ENCODE measurements at places on chromosomes 4 and X. TPM values are rescaled to one million over a fixed set of nuclear protein-coding genes. Genes with fewer than 3 reads are reported as not detected.

The GAB3 gene
- 17.7 TPM for total RNA-seq

The DIPK2B gene
- total RNA-seq: not detected

The ADD1 gene
- 211 TPM for total RNA-seq

The ADH1A gene
- not detected for total RNA-seq

The JAKMIP1 gene
- total RNA-seq: 16.8 TPM

DNA sequence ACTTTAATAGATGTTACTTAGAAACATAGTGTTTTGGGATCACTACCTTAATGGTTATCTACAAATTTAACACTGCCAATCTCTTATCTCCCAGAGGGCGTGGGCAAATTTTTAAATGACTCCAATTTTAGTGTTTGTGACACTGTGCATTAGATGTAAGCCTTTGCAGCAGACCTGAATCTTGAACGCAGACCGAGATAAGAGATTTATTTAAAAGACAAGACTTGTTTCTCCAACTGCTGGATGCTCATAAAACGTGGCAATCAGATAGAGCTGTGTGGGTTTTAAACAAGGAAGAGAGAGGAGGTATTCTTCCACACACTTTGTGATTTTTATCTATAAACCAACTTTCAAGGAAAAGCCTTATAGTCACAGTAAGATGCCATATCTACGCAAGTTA is 252.5 kb upstream of the NR3C2 start:
- DNase-seq: no peak

DNA sequence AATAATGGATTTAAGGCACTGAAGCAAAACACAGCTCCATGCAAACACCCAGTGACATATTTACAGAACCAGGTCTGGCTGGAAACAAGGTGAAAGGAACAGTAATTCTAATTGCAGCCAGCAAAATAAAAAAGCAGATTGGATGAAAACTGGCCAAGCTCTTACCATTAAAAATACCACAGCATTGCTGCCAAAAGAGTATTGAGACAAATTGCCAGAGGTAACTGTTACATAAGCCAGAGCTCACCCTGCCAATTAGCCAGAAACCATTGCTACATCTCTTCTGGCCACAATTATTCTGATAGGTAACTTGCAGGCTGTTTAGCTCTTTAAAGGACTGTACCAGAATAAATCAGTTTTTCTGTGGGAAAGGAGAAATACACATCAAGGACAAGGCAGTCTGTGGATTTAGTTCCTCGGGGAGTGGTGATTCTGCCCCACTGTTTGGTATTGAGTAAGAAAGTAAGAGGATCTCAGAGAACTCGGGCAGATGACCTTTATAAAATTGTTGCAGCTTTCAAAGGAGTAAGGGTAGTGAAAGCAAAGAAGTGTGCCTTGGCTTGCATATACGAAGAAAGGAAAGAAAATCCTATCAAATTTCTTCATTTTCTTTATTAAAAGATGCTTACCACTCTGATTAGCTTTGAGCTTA is 369.5 kb downstream of the PPP3CA start:
- no peak for DNase-seq

GRCh38 chr4:16844816-16845586 is 53.4 kb downstream of the LDB2 start:
- DNase-seq: no peak

GRCh38 chr4:129974730-129975129 is 878.8 kb downstream of the C4orf33 start:
- no peak for DNase-seq

DNA sequence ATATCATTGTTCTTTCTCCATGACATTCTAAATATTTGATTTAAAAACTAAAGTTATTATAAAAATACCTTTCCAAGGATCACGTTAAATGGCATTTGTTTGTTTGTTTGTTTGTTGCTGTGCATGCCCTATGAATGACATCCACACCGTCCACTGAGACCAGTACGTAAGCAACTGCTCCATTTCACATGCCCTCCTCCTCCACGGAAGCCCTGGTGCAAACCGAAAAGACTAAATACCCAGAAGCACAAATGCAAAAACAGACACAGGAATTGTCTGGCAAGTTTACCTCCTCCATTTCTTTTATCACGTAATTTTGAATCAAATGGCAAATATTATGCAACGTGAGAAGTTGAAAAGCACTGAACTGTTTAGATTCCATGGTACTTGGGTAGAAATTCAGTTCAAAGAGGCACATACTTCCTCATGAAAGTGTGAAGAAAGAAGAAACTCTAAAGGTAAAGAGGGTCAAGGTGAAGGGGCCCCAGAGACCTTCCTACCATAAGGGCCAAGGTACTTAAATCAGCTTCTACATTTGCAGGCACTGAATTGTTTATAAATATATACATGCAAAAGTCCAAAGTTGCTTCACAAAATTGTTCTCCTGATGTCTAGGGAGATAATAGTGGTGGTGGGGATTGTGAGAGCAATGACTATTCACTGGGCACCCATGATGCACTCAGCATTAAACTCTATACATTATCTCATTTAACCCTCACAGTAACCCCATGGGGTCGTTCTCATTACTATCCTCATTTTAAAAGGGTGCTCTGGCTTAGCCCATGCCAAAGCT is 23.4 kb downstream of the IRF2 start:
- no peak for DNase-seq

DNA sequence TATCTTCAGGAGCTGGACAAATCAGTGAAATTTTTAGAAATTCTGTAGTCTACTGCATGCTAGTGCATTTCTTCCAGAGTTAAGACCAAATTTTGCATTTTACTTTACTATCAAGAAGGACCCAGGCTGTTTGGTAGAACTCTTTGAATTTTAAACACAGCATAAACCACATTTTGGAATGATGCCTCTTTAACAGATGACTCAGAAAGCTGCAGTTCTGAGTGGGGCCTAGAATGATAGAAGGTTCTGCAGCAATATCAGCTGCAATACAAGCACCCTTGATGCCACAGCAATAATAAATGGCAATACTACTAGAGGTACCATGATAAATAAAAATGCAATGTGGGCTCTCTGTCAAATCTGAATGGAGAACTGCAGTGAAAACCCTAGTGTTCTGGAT is 198.7 kb downstream of the TMA16 start:
- DNase-seq: no peak

- DNase-seq: no peak
These were observed 279.9 kb upstream of the MAGEB2 start for GRCh38 chrX:29935455-29935854.

GRCh38 chrX:109472939-109473735 is 8.7 kb downstream of the GUCY2F start:
- DNase-seq: no peak

DNA sequence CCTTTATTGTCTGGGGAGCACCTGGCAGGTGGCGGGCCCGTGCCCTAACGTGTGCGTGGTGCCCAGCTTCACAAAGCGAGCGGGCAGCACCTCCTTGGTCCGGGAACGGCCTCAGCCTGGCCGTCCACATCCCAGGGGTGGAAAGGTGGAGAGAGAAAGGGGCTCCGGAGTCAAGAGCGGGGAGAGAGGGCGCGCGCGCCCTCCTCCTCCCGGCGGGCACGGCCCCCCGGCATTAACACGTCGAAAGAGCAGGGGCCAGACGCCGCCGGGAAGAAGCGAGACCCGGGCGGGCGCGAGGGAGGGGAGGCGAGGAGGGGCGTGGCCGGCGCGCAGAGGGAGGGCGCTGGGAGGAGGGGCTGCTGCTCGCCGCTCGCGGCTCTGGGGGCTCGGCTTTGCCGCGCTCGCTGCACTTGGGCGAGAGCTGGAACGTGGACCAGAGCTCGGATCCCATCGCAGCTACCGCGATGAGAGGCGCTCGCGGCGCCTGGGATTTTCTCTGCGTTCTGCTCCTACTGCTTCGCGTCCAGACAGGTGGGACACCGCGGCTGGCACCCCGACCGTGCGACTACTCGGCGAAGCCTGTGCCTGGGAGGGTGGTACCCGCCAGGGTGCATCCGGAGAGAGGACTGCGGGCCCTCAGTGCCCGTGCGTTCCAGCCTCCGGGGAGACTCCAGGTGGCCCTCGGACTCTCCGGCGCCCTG is at the start of gene KIT:
Gene KIT (plus strand): TSS at position 407 of the 701 bp plus-strand sequence. CDS start 58 bp downstream, at position 465.
- DNase-seq: peak; percentile 13

- no peak for DNase-seq
These were observed 37.9 kb downstream of the RBBP7 start for GRCh38 chrX:16832301-16832700.

DNA sequence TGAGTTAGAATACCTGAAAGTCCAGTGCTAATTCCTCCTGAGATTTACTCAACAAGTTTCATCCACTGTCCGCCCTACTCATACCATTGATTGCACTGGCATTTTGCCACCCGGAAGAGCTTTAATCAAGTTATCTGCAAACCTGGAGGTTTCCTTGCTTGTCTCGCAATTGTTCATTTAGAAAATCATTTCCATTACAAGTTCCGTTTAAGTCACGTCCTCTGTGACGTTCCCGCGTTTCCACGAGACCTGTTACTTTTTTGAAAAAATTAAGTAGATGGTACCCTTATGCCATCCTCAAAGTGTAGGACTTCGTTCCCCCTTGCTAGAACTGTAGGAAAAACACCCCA is 761 bp upstream of the FRYL start:
- no peak for DNase-seq

DNA sequence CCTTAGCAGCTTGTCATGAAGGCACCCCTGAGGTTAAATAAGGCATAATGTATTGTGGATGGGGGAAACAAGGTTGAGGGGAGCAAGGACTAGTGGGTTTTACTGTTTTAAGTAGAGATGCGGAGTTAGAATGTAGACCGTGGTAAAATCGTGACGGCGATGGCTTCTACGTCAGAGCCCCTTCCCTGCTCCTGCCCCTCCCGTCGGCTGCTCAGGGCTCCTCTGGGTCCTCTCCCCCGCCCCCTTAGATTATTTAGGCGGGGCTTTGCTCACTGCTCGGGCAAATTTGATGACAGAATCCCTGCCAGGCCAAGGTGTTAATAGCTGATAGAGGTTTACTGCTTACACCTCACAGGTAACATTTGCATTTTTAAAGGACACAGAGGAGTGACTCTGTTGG is 2.3 kb downstream of the FRMPD3 start:
- no peak for DNase-seq

DNA sequence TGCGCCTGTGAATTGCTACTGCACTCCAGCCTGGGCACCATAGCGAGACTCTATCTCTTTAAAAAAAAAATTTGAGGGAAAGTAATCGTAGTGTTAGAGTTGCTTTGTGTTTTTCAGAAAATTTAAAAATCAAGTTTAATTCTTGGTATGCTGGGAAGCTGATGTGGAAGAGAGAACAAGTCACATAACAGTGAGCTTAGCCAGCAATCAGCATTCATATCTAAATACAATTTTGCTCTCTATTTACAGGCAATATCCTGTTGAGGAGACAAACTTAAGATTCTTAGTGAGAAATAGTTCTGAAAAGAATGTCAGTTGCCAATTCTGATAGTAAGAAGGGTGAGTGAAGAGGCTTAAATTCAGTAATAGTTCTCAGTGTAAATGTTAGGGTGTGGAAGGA is 9.6 kb upstream of the NDUFC1 start:
- DNase-seq: no peak

DNA sequence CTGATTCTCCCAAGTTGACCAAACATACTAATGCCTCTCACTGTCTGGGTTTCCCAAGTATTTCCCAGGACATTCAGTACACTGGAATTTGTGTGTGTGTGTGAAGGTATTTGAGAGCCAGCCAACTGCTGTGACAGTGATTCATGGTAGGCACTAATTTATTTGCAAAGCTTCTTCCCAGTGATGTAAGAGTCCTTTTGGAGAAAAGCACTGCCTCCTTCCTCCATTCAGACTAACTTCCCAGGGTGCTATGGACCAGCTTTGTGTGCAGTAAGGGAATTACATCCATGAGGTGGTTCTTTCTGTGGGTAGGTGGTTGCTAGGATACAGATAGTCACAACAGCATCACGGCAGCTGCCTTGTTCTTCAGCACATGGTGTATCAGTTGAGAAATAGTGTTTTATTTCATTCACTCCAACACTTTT is 8.7 kb downstream of the EGF start:
- no peak for DNase-seq

DNA sequence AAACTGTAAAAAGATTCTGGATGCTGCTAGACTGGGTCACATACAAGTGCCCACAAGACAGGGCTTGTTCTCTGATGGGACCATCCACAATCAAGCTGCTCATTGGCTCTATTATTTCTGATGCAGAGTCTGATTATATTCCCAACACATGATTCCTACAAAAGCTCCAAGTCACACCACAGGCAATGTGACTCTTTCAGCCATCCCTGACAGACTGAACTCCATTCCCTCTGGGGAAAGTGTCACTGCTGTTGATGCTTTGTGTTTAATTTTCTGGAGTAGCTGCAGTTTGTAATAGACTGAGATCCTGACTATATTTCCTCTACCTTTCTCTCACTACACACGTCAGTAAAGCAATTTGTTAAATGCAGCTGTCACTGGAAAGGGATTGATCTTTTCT is 55.4 kb upstream of the BCLAF3 start:
- no peak for DNase-seq

GRCh38 chrX:135596495-135596894 is 76.0 kb downstream of the INTS6L start:
- DNase-seq: peak; percentile 23

DNA sequence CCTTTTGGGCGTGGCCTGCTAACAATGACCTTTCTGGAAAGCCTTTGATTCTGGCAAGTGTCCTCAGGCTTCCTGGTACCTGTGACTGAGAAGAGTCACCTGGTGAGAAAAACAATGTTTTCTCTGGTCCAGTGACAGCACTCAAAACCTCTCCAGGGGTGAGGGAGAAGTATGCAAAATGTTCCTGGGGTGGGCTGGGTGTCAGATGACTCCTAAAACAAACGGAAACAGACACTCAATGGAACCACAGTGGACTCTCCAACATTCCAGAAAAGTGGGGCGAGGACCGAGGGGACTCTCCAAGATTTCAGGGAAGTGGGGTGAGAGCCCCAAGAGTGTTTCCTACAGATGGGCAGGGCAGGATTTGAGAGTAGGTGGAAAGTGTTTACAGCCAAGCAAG is 69.5 kb downstream of the ANAPC4 start:
- DNase-seq: no peak

GRCh38 chrX:47574547-47575301 is 7.5 kb upstream of the TIMP1 start:
- DNase-seq: no peak

DNA sequence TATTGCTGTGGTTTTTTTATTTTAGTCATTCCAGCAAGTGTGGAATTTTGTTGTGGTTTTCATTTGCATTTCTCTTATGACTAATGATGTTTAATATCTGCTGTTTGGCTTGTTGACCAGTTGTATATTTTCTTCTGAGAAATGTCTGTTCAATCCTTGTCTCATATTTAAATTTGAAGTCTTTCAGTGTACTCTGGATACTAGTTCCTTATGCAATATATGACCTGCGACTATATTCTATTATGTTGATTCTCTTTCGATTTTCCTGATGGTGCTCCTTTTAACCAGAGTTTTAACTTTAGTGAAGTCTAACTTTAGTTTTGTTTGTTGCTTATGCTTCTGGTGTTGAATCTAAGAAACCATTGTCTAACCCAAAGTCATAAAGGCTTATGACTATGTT is 1528.0 kb downstream of the TECRL start:
- no peak for DNase-seq

DNA sequence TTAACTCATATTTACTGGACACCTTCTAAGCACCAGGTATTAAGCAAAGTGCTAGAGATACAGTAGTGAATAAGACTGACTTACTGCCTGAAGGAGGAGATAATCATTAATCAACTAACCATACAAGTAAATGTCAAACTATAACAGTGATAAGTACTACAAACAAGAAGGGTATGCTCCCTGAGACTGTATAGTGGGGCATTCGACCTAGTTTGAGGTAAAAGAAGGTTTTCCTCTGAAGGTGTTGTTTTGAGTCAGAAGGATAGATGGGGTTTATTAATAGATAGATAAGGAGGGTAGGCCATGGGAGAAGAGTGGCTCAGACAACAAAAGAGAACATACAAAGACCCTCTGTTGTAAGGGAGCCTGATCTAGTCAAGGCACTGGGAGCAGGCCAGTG is 105.4 kb downstream of the DDIT4L start:
- DNase-seq: no peak
